Skin of body (tissue), 3 donors: ENCODE measurements at places on chromosomes 3 and 15. TPM values are rescaled to one million over a fixed set of nuclear protein-coding genes. Genes with fewer than 3 reads are reported as not detected.

Gene C15orf62
- total RNA-seq: 3.3 TPM

Gene ZDHHC3
- 44.7 TPM for total RNA-seq

Gene GATM
- 132 TPM for total RNA-seq

Gene KATNBL1
- total RNA-seq: 71.0 TPM

Gene CYP1A2
- 0.10 TPM for total RNA-seq

Gene RTP4
- total RNA-seq: 0.79 TPM

Gene SEMA3F
- 23.3 TPM for total RNA-seq

Gene PRTG
- 1.5 TPM for total RNA-seq

Gene VIPR1
- 10.1 TPM for total RNA-seq

Gene RPUSD3
- total RNA-seq: 18.1 TPM

Gene SOX2
- 1.9 TPM for total RNA-seq

Gene ALDH1A2
- 3.9 TPM for total RNA-seq

Gene ILDR1
- 0.49 TPM for total RNA-seq

Gene CCDC13
- total RNA-seq: 0.69 TPM

Gene CP
- total RNA-seq: 1.1 TPM

Gene CTXN2
- total RNA-seq: not detected

Gene PLCH1
- 2.0 TPM for total RNA-seq

Gene B3GALNT1
- 19.2 TPM for total RNA-seq
